ENCODE measurements at places on chromosomes 13 and 19.
A peak's percentile ranks its signal among the peaks of the same experiment; 100 is the strongest.

GRCh38 chr13:50572129-50572528, 271.4 kb downstream of the DLEU7 start:
- DNase-seq, result no peak

DNA sequence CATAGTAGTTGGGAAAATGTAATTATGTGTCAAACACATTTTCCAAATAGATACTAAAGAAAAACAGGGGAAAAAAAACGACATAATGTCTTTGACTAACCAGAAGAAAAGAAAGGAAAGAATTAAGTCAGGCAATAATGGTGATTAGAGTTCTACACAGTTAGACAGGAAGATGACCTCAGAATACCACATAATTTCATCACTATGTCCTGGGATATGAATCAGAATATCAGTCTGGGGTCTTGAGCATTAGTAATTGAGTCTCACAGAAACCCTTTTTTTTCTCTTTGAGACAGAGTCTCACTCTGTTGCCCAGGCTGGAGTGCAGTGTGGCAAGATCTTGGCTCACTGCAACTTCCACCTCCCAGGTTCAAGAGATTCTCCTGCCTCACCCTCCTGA, 503.4 kb downstream of the SLITRK1 start:
- DNase-seq, result no peak

DNA sequence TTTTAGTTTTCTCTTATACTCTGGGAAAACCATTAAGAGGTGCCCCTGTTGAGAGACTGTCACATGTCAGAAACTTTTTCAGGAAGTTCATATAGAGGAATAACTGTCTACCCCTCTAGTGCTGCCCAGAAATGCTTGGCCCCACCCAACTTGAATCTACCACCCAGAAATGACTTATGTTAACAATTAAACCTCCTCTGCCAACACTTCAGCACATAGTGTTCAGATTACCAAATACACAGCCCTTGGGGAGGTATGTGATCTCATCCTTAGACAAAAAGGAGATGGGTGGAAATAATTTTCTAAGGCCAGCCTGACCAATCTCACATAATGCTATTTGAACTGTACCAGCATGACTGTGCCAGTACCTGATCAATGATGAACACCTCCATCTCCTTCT, 35.6 kb downstream of the CCDC169 start:
- no peak for DNase-seq

- no peak for DNase-seq
Observed at GRCh38 chr13:74000876-74001275, 133.3 kb downstream of the KLF12 start.

GRCh38 chr19:3520166-3521103, 14.3 kb downstream of the FZR1 start:
- DNase-seq, result no peak

DNA sequence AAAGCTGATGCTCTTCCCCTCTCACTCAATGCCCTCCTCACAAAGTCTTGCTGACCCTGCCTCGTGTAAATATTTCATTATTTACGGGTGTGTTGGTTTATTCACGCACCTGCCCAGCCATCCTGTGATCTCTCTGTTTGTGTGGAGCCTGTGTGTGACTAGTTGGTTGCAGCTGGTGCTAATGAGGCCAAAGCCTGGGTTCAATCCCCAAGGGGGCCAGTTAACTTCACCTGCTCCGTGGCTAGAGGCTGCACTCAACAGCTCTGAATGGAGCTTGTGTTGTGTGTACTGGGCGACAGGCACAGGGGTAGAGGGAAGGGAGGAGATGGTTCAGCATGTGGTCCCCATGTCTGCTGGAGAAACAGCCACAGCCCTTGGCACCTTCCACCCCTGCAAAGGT, 109.5 kb downstream of the DNAJC15 start:
- no peak for DNase-seq

- DNase-seq, result no peak
Observed at GRCh38 chr19:19911150-19911549, 10.4 kb downstream of the ZNF93 start.

DNA sequence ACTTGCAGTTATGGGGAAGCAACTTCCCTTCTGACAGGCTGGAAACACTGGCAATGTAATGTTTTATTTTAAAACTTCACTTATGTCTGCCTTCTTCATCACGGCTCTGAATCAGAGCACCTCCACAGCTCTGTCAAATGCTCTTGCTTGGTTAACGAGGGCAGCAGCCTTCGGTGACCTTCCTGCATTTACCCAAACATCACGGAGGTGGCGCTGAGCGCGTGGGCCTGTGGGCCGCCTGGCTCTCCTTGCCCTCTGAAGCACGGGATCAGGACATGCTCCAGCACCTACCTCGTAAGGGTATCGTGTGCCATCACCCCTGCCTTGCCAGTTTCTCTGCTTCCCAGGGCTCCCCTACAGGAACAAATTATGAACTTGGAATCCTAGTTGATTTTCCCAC, 310.0 kb downstream of the TEX29 start:
- no peak for DNase-seq

- no peak for DNase-seq
Observed at GRCh38 chr19:34241513-34242337, 12.6 kb upstream of the GARRE1 start.

DNA sequence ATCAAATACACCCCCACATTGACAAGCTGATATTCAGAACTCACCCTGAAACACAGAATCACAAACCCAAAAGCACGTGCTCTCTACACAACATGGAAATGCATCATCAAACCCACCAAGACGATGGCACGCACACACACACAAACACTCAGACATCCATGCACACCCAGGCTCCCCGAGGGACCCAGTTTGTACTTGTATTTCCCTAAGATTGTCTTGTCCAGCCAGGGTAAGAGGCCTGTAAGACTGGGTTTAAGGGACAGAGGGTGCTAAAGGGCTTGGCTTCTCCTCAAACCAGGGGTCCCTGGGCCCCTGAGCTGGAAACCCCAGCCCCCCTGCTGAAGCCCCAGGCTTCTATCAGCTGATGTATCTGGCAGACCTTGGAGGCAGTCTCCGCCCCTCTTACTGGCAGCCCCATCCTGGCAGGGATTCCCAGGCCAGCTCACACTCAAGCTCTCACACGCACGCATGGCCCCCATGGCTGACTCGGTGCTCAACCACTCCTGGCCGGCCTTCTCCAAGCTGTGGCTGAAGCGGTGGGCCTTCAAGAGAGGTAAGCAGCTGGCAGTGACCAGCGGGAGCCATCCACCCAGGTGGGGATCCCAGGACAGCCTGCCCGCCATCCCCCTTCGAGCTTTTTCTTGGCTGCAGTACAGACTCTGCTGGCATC, 6.5 kb downstream of the ARHGEF18 start:
- DNase-seq, result no peak

GRCh38 chr19:2627319-2627829, 75.1 kb downstream of the GNG7 start:
- peak; percentile 96 for DNase-seq
